ENCODE measurements at places on chromosomes 16 and 17.

DNA sequence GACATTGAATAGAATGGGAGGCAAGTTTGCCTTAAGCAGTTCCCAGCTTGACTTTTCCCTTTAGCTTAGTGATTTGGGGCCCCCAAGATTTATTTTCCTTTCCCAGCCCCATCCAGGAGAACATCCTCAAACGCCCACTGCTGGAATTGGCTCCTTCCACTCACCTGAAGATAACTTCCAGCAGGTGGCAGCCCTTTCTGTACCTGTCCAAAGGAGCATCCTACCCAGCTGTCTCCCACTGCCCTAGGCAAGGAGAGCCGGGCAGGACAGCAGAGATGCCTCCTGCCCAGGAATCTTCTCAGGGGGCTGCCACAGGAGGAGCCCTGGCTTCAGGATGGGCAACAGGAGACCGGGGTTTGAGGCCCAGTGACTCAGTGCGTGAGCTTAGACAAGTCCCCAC is 6.4 kb downstream of the CACNG5 start:
- DNase-seq = no peak

- no peak for DNase-seq
Measured at GRCh38 chr16:47592232-47592631, 131.1 kb downstream of the PHKB start.

DNA sequence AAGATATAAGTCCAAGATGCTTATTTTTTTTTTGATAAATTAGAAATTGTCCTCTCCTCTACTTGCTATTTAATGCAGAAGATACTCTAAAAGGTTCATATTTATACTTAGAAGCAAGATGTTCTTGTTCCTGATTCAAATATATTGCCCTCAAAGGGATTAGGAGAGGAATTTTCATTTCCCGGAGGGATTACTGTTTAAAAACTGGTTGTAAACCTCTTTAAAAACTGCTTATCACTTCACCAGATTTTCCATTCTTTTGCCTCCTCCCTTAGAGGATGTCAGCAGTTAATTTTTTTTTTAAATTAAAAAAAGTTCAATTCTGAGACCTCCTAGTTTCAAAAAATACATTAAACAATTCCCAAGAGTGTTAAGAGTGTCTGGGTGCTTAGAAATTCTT is 2.8 kb downstream of the TENT4B start:
- no peak for DNase-seq

GRCh38 chr16:75537776-75538175 is 1.9 kb upstream of the CHST5 start:
- DNase-seq = no peak

- DNase-seq = no peak
Measured at GRCh38 chr16:83768986-83769385, 38.8 kb upstream of the HSBP1 start.

GRCh38 chr16:63744077-63744874 is 1377.6 kb downstream of the CDH11 start:
- no peak for DNase-seq

- no peak for DNase-seq
Measured at GRCh38 chr16:14553447-14553846, 76.6 kb downstream of the PARN start.

- DNase-seq = no peak
Measured at GRCh38 chr16:23334457-23334853, 32.4 kb downstream of the SCNN1B start.

GRCh38 chr16:24836836-24837235 is 8.9 kb upstream of the SLC5A11 start:
- DNase-seq = no peak

DNA sequence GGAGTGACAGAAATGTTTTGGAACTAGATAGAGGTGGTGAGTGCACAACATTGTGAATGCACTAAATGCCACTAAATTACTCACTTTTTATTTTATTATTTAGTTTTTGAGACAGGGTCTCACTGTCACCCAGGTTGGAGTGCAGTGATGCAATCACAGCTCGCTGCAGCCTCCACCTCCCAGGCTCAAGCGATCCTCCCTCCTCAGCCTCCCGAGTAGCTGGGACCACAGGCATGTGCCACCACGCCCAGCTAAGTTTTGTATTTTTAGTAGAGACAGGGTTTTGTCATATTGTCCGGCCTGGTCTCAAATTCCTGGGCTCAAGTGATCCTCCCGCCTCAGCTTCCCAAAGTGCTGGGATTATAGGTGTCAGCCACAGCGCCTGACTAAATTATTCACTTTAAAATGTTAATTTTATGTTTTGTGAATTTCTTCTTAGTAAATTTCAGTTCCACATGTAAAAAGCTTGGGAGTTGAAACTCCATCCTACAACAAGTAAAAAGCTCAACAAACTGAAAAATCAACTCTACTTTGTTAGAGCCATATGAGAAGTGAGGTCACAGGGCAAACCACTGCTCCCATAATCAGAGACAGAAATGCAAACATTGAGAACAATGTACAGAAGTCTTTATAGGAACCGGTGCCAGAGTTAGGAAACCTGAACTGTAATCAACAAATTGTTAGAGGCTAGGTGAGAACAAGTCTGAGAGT is 13.8 kb upstream of the SLC5A10 start:
- DNase-seq = peak; percentile 68

GRCh38 chr17:66466840-66467367 is 164.5 kb downstream of the PRKCA start:
- peak; percentile 95 for DNase-seq

DNA sequence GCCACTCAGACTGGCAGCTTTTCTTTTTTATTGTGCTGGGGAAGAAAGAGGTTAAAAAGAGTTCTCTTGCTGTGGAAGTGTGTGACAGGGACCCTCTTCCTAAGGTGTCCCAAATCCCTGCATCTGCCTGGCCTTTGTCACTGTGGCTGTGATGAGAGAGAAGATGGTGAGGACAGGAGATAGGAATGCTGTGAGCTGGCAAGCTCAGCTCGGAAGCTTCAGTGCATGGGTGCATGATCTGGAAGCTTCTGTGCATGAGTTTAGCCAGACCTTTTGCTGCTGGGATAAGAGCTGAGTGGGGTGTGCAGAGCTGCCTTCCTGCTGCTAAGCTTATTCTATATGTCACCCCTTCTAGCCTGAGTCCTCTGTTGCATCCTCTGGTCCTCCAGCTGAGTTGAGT is 103.3 kb upstream of the CACNG3 start:
- peak; percentile 45 for DNase-seq

GRCh38 chr16:11685844-11686618 is 17.8 kb downstream of the SNN start:
- peak; percentile 44 for DNase-seq

Measured in trophoblast cell (in vitro differentiated cells and primary cell).